ENCODE measurements at places on chromosomes 7 and 10. TPM values are rescaled to one million over a fixed set of nuclear protein-coding genes. Genes with fewer than 3 reads are reported as not detected.

Gene ACSM6
- total RNA-seq, result not detected

Gene OPALIN
- total RNA-seq, result not detected

Gene OPN1SW
- total RNA-seq, result 35.2 TPM

Gene LIPM
- not detected for total RNA-seq

Gene TMEM236
- 0.44 TPM for total RNA-seq

Gene TMEM176A
- total RNA-seq, result 15.6 TPM

Gene SPDYE8
- not detected for total RNA-seq

Gene MARVELD1
- 21.4 TPM for total RNA-seq

Gene CHST3
- total RNA-seq, result 28.3 TPM
